ENCODE measurements at places on chromosomes 3 and 15.

- no peak for DNase-seq
Observed at GRCh38 chr15:45150481-45150880, 20.7 kb downstream of the DUOX1 start.

- DNase-seq = no peak
Observed at GRCh38 chr15:39672184-39672583, 91.3 kb downstream of the THBS1 start.

DNA sequence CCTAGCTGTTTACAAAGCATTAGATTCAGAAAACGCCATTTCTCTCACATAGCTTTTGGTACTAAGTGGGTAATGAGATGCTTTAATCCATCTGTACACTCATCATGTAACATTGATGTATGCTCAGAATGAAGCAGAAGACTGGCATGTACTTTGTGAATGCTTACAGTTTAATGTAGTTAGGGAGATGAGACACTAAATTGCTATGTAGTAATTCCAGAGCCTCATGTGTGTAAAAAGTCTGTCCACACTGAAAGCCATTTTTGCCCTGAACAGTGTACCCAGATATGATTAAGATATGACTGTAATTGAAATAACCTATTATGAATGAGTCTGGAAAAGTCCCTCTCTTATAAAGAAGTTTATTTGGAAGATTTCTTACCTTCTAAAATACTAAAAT, 66.5 kb downstream of the ARMC8 start:
- DNase-seq = no peak

- DNase-seq = no peak
Observed at GRCh38 chr3:37891227-37891626, 29.5 kb downstream of the CTDSPL start.

DNA sequence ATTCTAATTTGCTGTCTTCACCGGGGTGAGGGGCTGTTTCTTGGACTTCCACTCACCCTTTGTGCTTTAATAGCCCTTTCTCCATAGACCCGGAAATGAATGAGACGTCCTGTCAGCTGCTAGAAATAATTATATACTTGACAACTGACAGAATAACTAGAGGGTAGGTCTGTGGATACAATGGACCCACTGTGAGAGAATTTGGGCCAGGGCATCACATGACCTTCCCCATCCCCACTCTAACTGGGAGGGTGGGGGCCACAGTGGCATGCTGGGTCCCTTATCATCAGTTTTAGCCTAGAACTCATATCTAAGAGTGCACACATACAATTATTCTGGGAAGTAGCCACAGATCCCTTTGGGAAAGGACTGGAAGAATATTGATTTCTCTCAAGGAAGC, 25.9 kb upstream of the MINAR1 start:
- DNase-seq = no peak

- no peak for DNase-seq
Observed at GRCh38 chr15:31485911-31486461, 159.4 kb downstream of the KLF13 start.

DNA sequence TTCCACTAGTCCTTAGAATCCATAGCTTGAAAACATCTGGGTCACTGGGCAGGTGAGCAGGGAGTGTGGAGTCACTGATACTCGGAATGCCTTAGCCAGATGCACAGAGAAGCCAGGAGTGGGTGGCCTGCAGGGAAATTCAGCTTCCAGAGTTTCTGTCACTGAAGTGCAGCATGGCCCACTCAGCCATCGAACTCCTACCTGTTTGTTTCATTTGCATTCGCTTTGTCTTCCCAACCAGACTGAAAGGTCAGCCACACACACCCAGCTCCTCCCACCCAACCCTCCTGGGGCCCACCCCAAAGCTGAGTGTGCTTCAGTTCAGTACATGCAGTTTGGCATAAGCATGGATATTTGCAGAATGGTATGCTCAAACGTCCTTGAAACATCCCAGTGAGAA, 124.5 kb upstream of the ATP10A start:
- no peak for DNase-seq

DNA sequence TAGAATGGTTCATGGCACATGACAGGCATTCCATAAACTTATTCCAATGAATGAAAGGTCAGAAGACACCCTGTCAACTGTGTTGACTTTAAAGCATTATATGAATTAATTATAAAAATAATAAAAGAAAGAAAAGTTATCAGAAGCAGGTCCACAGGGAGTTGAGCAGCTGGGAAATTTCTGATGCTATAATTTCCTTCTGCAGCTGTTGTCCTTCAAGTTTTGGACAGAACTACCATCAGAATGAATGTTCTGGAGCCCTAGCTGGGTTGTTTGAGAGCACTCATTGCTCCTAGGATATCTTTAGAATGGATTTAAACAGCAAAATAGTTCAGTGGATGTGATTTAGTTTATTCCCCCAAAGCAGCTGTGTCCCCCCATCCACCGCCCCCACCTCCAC, 232.4 kb upstream of the PROK2 start:
- no peak for DNase-seq

DNA sequence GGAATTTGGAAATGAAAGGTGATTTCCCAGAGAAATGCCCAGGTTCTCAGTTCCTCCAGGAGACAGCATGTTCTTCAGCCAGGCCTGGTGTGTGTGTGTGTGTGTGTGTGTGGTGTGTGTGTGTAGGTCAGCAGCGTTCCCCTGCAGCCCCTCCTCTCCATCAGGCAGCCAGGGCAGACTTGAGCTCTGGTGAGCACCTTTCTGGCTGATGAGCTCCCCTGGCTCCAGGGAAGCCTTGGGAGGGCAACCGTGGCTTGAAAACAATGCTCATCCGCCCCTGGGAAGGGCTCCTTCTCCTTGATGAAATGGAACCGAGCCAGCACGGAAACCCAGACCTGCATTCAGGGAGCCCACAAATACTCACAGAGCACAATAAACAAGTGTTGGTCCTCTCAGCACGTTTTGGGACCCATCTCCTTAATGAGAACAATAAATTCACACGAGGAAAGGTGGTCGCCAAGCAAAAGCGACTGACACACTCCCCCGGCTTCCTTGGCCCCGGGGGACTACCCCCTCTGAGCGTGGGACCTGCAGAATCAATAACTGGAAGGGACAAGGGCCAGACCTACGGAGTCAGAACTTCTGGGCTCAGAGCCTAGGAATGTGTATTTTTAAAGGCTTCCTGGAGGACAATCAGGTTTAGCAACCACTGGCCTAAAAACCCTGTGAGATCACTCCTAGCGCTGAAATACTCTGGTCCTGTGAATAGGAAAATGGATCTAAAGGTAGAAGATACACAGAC, 38.6 kb upstream of the HES1 start:
- DNase-seq = no peak

- no peak for DNase-seq
Observed at GRCh38 chr15:59165726-59166125, 40.9 kb upstream of the LDHAL6B start.

DNA sequence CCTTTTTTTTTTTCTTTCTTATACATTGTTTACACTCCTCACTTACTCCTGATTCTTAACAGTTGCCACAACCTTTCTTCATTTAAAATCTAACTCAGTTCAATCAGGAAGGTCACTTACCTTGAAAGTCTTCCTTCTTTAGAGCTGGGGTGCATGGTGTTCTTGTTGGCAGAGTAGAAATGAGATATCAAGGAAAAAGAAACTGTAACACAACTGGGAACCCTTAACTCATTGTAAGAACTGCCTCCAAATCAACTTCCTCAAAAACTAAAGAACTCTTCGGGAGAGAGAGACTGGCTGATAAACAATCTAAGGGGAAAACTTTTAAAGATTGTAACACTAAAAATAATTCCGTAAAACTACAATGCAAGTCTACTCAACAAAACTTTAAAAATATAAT, 1.4 kb upstream of the APPL1 start:
- DNase-seq = no peak

- no peak for DNase-seq
Observed at GRCh38 chr3:126891791-126892190, 91.1 kb upstream of the PLXNA1 start.

GRCh38 chr15:83656192-83656591, 2.3 kb downstream of the ADAMTSL3 start:
- DNase-seq = no peak

DNA sequence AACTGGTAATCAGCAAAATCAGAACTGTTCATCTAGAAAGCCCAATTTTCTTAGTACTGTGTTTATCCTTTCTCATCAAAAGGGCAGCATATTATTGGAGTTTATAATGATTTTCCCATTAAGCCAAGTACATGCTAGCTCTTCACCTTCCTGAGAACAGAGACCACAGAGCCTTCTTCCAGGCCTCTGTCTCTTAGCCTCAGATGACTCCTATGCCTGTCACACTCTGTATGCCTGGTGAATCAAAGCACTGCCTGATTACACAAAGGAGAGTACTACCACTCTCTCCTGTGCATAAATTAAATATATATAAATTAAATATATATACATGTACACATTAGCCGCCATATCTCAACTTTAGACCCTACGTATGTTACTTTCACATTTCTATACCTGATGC, 636.1 kb downstream of the NTRK3 start:
- DNase-seq = no peak

DNA sequence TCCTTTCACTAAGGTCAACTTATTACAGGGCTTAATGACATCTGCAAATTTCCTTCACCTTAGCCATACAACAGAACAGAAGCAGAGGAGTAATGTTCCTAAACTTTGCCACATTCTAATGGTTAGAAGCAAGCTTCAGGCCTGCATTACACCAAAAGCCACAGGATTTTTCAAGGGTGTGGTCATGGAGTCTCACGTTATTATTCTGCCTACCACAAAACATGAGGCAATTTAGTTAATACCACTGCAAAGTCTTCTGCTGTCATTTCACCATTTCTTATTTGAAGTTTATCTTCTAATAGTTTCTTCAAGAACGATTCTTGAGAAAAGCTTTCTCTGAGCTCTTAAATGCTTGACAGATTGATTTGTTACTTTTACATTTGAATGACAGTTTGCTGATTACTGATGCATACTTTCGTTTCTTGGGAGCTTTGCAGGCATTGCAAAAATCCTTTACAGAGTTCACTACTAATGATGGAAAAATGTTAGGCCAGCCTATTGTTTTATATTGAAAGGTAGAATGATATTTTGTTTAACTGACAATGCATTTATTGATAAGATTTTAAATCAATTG, 1257.1 kb downstream of the NSUN3 start:
- no peak for DNase-seq

DNA sequence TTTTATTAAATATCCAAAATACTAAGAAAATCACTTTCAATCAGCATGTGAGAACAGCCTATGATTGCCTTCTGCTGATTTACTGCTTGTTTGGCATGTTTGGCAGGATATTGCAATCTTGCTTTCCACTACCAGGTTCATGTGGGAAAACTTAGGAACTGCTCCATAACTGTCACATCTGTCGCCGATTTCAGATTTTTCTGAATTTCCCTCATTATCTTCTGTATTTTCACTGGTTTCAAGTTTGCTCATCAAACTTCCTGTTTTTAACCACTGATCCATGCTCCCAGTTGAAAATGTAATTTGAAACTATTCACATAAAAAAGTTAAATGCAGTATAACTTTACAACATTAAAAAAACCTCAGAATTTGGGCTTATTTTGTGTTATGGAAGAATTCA, 93.0 kb downstream of the NFKBIZ start:
- no peak for DNase-seq

DNA sequence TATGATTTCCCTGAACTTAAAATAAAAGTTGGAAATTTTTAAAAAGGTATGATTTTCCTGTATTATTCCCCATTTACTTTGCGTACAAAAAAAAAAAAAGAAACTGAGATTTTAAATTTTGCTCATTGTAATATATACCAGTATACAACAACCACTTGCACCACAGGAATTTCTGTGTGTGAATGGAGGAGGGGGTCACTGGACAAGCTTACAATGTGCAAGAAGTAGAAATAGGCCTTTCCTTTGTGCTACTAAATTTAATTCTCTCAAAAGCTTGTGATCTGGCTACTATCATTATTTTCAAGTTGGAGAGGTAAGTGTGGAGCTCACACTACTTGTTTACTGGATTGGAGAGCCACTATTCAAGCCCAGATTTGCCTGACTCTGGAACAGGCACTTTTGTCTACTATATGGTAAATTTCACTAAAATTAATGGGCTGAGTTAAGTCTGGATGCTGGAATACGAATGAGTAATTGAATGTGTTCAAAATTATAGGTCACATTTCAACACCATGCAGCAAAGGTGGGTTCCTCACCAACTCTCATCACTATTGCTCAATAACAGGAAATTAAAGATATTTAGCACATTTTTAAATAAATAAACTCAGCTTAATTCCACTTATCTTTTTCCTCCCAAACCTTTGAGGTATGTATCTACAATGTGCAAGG, 148.0 kb upstream of the MBNL1 start:
- DNase-seq = no peak

DNA sequence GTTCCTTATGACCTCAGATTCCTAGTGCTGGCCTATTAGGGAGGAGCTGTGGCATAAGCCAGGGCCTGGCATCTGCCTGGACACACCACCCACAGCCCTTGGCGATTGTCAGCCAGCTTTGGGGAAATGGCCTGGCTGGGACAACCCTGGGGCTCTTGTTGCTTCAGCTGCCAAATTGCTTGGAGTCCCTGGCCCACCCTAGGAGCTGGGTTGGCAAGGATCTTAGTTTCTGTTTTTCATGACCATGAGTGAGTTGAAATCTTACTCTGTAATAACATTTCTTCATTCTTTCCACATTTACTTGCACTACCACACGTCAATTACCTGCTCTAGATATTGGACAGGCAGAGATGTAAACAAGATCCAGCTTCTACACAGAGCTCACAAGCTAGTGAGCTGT, 1.9 kb upstream of the MYZAP start:
- no peak for DNase-seq

GRCh38 chr15:65660927-65661326, 39.2 kb downstream of the SLC24A1 start:
- DNase-seq = no peak

DNA sequence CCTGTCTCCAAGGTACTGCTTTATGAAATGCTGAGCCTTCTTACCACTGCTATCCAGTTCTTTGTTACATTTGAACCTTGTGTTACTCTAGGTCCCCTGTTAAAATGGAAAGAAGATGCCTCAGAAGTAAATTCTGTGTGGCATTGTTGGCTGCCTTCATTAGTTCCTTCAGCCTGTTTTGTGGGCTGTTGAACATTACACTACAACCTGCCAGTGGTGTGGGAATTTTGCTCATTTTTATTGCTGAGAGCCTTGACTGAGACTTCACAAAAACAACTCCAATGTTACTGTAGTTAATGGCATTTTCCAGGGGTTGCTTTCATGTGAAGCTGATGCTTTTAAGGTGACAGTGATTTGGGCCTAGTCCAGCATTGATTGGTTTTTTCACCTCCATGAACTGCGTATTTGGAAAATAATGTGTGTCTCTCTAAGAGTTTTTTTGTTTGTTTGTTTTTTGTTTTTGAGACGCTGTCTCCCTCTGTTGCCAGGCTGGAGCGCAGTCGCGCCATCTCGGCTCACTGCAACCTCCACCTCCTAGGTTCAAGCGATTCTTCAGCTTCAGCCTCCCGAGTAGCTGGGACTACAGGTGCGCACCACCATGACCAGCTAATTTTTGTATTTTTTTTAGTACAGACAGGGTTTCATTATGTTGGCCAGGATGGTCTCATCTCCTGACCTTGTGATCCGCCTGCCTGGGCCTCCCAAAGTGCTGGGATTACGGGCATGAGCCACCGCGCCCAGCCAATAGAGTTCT, 4.3 kb downstream of the MAPK6 start:
- no peak for DNase-seq

All from stimulated activated naive B cell treated with anti-CD40 and anti-IgM and Interleukin-4, amounts not matched to agents 10 μg/mL and 1 μg/mL and 100 μg/mL, for 72 hours (primary cell).